ENCODE measurements at places on chromosomes 1 and 21.

GRCh38 chr1:7614576-7615074, 156.5 kb upstream of the VAMP3 start:
- no peak for DNase-seq

DNA sequence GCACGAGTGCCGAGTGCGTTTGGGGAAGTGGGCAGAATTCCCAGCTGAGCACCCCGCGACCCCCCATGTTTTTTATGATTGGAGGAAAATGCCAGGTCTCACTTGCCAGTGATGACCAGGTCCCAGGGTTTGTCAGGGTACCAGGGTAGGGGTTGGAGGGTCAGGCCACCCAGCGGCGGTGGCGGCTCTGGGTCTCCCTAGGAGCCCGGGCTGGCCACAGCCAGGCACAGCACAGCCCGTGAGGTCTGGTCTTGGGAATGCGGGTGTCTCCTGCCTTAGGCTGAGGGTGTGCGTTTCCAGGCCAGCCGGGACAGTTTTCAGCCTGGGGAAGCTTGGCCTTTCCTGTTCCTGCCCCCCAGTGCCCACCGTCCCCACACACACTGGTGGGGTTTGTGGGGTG, 22.7 kb downstream of the PRKCZ start:
- no peak for DNase-seq

- no peak for DNase-seq
Measured at GRCh38 chr1:193846876-193847604, 660.6 kb upstream of the B3GALT2 start.

DNA sequence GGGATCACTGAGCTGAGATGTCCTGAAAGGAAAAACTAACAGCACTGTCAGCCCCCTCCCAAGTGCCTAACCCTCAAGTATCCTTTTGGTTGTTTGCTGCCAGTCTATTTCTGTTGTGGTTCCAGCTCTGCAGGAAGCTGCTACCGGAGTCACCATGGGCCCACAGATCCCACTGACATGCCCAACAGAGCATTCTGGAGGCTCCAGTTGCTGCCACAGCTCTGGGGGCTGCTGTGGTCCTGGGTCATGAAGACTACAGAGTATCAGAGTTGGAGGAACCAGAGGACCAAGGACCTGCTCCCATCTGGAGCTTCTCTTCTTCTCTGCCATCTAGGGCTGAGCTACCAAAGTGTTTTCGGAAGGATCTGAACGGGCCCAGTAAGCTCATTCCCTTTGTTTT, 910 bp downstream of the LCE3A start:
- DNase-seq: no peak

- no peak for DNase-seq
Measured at GRCh38 chr1:164685266-164686035, 126.5 kb downstream of the PBX1 start.

DNA sequence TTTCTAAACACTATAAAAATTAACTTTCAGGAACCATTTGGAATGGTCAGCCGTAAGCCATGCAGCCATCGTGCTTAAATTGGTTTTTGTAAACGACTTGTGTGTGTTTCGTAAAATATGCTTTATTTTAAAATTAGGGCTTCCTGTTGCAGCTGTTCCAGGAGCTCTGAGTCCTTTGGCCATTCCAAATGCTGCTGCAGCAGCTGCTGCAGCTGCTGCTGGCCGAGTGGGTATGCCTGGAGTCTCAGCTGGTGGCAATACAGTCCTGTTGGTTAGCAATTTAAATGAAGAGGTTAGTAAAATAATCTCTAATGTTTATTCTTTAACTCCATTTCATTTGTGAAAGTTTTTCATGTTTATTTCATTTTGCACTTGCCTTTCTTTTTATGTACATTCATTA, 83.1 kb downstream of the PTBP2 start:
- no peak for DNase-seq

- DNase-seq: no peak
Measured at GRCh38 chr1:113253187-113253586, 137.1 kb upstream of the MAGI3 start.

DNA sequence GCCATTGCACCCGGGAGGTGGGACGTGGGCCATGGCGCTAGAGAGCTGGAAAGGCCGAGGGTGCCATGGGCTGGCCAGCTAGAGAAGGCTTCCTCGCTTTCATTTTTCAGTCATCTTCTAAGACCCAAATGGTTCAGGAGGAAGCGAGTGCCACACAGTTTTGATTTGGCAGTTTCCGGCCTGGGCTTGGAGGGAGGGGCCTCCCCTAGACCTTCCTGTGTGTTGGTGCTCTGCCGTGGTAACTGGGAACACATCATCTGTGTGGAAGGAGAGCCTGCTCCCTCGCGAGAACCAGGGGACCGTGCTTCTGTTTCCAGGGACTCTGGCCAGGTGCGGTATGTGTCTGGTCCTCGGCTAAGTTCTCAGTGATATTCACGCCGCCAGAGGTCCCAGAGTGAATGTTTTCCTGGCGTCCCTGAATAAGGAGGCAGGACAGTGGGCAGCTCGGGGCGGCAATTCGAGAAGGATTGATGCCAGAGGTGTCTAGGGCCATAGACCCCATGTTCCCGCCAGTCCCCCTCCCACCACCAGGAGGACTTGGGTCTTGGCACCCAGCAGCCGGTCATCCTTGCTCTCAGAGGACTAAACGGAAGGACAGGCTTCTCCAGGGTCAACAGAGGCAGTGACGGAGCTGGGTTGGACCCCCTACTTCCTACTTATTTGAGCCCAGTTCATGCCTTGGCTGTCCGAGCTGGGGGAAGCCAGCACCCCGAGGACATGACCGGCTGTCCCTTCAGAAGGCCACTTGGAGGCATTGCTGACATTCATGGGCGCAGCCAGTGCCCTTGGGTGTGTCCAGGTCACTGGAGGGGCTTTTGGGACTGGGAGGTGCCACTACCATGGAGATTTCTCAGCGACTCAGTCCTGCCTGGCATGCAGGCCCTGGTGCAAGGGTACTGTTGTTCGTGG, 2.7 kb upstream of the NPHP4 start:
- no peak for DNase-seq

GRCh38 chr1:91684481-91685196, 184.0 kb downstream of the CDC7 start:
- DNase-seq: no peak

GRCh38 chr1:31995263-31995662, 18.4 kb upstream of the KHDRBS1 start:
- no peak for DNase-seq

- DNase-seq: no peak
Measured at GRCh38 chr1:154821083-154821482, 49.0 kb downstream of the KCNN3 start.

- DNase-seq: peak; percentile 46
Measured at GRCh38 chr1:240888039-240888786, 276.3 kb upstream of the GREM2 start.

- no peak for DNase-seq
Measured at GRCh38 chr21:45383111-45383614, 21.8 kb upstream of the COL18A1 start.

DNA sequence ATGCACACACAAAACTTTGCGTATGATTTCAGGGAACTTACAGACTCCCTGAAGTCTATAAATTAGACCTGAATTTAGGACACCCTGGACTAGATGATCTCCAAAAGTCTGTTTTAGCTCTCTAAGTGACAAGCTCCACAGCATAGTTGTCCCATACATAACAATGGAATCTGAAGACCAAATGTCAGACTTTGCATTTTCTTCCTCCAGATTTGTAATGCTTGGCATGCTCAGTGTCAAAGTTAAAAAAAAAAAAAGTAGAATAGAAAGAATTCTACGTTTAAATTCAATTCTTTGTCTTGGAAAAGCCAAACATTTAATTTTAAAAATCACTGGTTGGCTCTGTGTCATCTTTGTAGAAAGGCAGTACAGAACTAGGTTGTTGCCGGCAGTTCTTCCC, 66.7 kb downstream of the OLFML2B start:
- DNase-seq: no peak

- no peak for DNase-seq
Measured at GRCh38 chr1:19083081-19083480, 126.6 kb upstream of the IFFO2 start.

GRCh38 chr1:110188035-110188618, 22.0 kb upstream of the KCNC4 start:
- DNase-seq: no peak

DNA sequence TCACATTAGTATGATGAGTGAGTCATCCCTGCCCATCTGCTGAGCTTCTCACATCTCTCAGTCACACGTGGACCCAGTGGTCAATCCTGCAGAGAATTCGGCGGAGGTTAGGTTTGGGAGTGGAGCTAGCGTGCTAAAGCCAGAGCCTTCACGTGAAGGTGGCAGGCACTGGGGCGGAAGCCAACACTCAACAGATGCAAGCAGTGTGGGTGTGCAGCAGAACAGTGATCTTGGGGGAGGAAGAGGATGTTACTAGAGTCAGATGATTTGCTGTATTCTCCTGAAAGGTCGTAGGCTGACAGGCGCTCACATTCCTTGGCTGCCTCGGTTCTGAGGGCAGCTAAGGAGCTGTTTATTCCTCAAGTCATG, 6.7 kb downstream of the C1orf115 start:
- DNase-seq: no peak

DNA sequence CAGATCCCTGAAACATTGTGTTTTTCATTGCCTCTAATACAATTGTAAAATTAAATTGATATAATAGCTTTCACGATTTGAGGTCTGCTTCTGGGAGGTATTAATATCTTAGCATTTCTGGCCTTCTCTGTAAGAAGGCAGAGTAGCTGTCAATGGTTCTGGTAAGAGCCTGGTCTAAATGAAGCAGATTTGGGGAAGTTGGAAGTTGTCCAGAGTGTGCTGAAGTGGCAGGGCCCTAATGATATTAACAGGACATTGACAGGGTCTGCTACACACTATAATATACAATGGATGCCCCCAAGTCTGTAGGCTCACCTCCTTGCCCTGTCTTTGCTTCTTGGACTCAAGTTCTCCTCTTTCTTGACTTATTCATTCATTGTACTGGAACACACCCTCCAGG, 99.5 kb downstream of the C4BPA start:
- no peak for DNase-seq
